ENCODE measurements at places on chromosomes 4 and X. TPM values are rescaled to one million over a fixed set of nuclear protein-coding genes. Genes with fewer than 3 reads are reported as not detected.

DNA sequence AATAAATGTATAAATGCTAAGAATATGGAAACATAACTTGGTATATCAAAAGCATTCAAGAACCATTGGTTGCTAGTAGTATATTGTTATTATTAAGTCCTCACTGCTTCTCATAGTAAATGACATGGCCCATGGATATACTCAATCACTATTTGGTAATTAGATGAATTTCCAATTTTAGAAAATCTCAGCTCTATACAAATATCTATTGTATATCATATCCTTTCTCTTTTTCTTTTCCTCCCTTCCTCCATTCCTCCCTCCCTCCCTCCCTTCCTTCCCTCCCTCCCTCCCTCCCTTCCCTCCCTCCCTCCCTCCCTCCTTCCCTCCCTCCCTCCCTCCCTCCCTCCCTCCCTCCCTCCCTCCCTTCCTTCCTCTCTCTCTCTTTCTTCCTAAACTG lies 514.4 kb upstream of the LCORL start:
- no peak overlapping the region for H3K27ac ChIP-seq
- no peaks in the 10 kb centered on the region for H3K27me3 ChIP-seq

- H3K27ac ChIP-seq: no peak overlapping the region
- H3K27me3 ChIP-seq: no peaks in the 10 kb centered on the region
- no peak overlapping the region for H3K4me3 ChIP-seq
- no peak for DNase-seq
These were observed 425.7 kb downstream of the GPAT3 start for GRCh38 chr4:83961575-83961974.

- H3K36me3 ChIP-seq: no peaks in the 10 kb centered on the region
- peak within 1 kb of the TSS; percentile 62 for H3K27ac ChIP-seq
- H3K4me3 ChIP-seq: peak within 1 kb of the TSS; percentile 46
- no peaks in the 10 kb centered on the region for H3K4me1 ChIP-seq
These were observed at the start of gene BST1 for GRCh38 chr4:15702941-15703403. Gene BST1, plus strand, starts transcription at chr4:15703065. Its CDS starts 80 bp downstream, at chr4:15703145.

DNA sequence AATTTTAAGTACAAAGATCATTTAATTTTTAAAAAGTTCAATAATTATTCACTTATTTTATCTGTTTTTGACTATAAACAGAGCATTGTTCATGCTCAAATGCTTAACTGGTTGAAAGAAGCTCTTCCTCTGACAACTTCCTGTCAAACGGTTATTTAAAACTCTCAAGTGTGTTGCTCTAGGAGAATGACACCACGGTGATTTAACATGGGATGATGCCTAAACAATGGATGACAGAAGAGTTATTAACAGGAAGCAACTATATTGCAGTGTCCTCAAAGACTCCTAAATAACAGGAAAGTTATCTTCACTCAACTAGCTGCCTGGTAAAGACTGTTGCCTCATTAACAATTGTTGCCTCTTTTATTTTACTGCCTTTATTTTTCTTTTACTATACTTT lies 509.6 kb downstream of the PACRGL start:
- no peak for DNase-seq
- no peaks in the 10 kb centered on the region for H3K4me1 ChIP-seq
- no peak overlapping the region for H3K27ac ChIP-seq
- no peaks in the 10 kb centered on the region for H3K36me3 ChIP-seq
- no peaks in the 10 kb centered on the region for H3K27me3 ChIP-seq

ATP6AP2 gene
- total RNA-seq: 66.8 TPM

GATB gene
- 2.8 TPM for total RNA-seq

Measured in uterus (tissue), 4 donors.